ENCODE measurements at places on chromosomes 5 and 9. TPM values are rescaled to one million over a fixed set of nuclear protein-coding genes. Genes with fewer than 3 reads are reported as not detected.

Gene CDKN2B-AS1
- not detected for polyA plus RNA-seq

Gene NTRK2
- 113 TPM for polyA plus RNA-seq

Gene CCL27
- polyA plus RNA-seq: not detected

Gene PDGFRB
- 140 TPM for polyA plus RNA-seq

Gene ACOT12
- polyA plus RNA-seq: 0.99 TPM

Gene MRPS30
- polyA plus RNA-seq: 64.2 TPM

Gene DMAC1
- polyA plus RNA-seq: 93.5 TPM

Gene ZFYVE16
- polyA plus RNA-seq: 78.2 TPM

Gene DIPK1B
- polyA plus RNA-seq: 47.3 TPM

DNA sequence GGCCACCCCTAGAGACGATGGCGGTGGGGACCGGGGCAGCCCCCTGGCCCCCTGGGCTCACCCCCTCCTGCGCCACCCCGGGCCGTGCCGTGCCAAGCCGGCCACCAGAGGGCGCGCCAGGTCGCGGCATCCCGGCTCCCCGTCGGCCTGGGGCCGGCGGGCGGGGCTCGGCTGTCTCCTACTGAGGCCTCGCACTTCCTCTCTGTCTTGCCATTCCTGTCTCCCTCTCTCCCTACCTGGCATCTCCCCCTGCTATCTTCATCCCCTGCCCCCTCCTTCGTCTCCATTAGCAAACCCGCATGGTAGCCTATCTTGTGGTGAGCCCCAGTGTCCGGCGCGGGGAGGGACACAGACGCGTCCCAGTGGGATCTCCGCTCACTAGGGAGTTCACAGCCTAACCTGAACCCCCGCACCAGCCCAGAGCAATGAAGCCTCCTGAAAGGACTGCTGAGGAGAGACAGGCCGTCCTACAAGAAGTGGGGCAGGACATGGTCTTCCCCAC lies 29.8 kb upstream of the FABP6 start:
- DNase-seq: peak; percentile 37

GRCh38 chr9:114671605-114672004 lies 10.4 kb downstream of the TEX48 start:
- DNase-seq: no peak

DNA sequence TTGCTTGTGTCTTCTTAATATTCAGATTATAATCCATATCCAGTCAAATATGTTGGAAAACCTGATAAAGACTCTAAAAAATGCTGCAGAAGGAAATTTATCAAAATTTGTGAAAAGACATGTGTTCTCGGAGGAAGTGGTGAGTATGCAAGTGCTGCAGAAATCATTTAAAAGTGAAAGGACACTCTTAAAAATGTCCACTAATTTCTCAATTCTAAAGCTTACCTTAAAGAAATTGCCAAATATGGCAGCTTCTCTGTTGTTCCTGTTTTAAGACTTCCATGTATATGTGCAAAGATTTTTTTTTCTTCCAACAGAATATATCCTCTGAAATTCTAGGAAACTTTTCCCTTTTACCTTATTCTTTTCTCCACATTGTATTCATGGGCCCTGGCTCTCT lies 32.4 kb downstream of the PTCD2 start:
- DNase-seq: no peak

- peak; percentile 39 for DNase-seq
Measured at GRCh38 chr9:8337834-8338766, 538.5 kb upstream of the DMAC1 start.

DNA sequence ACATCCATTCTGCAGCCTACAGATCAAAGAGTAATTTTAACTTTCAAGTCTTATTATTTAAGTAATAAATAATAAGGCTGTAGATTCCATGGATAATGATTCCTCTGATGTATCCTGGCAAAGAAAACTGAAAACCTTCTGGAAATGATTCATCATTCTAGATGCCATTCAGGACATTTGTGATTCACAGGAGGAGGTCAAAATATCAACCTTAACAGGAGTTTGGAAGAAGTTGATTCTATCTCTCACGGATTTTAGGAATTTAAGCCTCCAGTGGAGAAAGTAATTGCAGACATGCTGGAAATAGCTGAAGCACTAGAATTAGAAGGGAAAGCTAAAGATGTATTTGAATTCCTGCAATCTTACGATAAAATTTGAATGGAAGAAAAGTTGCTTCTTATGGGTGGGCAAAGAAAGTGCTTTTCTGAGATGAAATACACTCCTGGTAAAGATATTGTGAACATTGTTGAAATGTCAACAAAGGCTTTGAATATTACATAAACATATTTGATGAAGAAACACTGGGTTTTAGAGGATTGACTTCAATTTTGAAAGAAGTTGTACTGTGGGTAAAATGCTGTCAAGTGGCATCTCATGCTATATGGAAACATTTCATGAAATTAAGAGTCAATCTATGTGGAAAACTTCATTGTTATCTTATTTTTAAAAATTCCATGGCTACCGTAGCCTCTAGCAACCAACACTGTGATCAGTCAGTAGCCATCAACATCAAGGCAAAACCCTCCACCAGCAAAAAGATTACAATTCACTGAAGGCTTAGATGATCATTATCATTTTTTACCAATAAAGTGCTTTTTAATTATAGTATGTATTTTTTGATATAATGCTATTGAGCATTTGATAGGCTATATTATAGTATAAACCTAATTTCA lies 1141.0 kb downstream of the CDH12 start:
- DNase-seq: no peak

DNA sequence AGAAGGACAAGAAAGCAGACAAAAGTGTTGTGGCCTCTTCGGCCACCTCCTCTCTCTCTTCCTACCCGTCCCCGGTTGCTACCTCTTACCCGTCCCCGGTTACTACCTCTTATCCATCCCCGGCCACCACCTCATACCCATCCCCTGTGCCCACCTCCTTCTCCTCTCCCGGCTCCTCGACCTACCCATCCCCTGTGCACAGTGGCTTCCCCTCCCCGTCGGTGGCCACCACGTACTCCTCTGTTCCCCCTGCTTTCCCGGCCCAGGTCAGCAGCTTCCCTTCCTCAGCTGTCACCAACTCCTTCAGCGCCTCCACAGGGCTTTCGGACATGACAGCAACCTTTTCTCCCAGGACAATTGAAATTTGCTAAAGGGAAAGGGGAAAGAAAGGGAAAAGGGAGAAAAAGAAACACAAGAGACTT lies 2.4 kb downstream of the EGR1 start:
- no peak for DNase-seq

- no peak for DNase-seq
Measured at GRCh38 chr5:96610747-96611146, 51.4 kb upstream of the CAST start.

GRCh38 chr5:82274343-82275211 lies 3.6 kb downstream of the RPS23 start:
- DNase-seq: no peak

DNA sequence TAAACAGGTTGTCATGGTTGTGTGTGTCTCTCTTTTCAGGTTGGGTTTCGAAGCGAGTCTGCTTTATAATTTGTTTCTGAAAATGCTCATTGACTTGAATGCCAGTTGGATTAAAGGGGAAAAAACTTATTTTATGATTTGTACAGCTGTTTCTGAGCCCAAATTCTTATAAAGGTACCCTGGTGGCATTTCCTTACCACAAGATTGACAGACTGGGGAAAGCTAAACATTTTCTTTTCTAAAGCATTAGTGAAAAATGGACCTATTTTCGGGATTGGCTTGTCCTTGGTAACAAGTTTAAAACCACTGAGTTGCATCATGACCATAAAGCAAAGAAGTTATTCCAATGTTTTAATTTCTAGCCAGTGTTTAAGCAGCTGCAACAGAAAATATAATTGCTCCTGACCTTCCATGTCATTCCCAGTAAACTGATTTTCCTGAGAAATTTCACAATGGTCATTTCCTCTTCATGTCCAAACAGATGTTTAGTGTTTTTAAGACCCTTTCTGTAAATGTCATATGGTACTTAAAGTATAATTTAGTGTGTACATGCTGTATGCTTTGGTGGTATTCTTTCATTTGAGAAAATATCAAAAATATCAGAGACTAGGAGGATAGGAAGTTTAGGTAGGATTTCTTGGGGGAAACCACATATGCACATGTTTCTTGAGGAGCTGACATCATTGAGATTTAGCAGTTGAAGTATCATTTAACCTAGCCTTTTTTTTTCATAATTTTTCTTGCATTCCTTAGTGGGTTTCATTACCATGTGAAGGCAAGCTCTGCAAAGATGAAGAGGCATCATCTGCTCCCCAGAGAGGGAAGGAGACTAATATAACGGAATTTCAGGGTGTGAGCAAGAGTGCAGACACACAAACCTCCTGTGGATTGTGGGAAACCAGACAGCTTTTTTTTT lies 667.1 kb upstream of the RGMB start:
- no peak for DNase-seq

DNA sequence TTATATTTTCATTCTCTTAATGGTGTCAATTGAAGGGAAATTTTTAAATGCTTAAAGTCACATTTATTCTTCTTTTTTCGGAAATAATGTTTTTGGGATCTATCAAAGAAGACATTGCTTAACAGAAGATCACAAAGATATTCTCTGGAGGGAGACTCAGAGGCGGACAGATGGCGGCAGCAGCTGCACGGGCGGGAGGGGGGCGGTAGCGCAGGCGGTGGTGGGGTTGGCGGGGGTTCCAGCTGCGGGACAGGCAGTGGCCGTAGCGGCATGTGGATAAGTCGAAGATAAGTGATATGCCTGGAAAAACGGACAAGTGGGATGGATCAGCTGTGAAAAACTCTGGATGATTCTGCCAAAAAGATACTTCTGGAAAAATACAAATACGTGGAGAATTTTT lies 31.6 kb upstream of the ZDHHC11B start:
- DNase-seq: no peak

- DNase-seq: no peak
Measured at GRCh38 chr5:167861928-167862426, 429.5 kb upstream of the WWC1 start.

DNA sequence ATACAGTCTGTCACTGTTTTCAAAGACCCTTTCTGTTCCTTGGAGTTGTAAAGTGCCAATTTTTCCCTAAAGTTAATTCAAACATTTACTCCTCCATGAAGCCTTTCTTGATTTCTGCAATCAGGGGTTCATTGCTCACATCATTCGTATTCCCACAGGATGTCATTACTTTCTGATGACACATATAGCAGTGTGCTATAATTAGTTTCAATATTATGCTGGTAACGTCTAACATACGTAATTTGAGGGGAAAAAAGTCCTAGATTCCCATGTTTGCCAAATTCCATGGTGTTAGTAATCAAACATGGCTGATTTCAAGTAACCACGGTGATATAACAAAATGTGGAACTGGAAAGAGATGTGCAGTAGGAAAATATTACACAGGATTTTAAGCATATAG lies 468.2 kb upstream of the MEF2C start:
- no peak for DNase-seq

Measured in left renal cortex interstitium (tissue), 4 donors.